ENCODE measurements at places on chromosomes 12 and 14.

DNA sequence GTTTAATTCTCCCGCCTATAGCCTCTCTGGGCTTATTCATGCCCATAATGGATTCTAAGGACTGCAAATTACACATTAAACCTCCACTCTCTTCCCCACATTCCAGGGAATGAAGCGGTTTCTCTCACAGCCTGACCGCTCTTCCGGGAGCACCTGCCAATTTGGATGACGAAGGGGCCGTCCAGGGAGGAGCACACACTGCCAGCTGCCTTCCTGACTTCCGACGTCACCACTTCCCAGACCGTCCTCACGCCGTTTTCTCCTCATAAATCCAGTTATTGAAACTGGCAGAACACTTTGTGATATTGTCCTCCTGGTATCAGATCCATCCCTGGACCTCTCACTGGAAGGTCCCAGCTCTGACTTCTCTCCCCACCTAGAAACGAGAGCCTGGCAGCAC, 87.6 kb downstream of the GCH1 start:
- DNase-seq = no peak

DNA sequence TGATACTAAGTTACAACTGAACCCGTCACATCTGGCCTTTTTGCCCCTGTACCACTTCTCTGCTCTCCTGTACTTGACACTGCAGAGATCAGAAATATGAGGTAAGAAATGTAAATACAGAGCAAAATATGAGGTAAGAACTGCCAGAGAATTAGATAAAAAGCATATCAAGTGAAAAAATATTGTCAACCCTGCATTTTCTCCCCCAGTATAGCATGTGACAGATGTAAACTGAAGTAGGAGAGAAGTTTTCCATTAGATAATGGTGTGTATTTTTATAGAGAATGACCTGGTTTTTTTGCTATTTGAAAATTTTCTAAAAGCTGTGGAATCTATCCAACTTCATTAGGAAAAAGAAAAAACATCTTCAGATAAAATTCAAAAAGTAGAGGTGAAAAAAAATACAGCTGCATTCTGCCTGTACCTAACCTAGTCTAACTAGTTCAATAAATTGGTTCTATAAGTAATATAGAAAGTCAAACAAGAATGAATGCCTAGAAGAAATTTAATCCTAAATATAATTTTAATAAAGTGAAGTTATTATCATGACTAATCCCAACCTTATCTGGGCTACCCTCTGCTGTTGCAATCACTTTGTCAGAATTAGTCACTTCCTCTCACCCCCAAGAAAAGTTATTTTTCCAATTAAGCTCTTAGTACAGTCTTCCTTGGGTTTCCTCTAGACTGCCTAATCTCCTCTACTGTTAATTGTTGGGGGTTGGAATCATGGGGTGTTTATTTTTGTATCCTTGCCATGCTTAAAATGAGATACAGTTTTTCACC, 210.0 kb downstream of the RASSF9 start:
- DNase-seq = no peak

DNA sequence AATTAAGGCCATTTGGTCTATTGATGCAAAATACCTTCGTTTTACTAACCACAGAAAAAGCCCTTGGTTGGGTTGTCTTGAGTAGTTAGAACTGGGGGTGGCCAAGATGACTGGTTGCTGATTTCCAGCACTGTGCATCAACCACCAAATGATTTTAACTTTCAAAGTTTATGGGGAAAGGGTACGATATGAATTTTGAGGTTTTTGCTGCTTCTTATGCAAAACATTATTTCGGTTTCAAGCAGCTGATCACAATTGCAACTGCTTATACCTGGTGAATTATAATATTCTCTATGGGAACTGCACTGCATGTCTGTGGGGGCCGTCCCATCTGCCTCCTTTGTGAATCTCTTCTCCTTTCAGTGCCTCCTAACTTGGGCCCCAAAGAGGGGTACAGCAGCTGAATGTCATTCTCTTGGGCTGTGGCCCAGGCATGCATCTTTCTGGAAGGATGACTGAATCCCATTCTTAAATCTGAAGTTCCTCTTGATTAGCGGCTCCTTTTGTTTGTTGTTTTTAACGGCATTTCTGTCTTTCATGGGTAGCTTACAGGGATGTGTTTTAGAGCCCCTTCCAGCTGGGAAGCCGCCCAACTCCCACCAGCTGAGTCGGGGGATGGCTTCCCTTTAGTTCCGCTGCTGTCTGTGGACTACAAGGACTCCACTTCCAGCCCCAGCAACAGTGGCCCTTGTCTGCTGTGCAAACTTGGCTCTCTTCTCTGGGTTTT, 479.8 kb downstream of the ZFP36L1 start:
- DNase-seq = no peak

- no peak for DNase-seq
These were observed 67.8 kb downstream of the HRK start for GRCh38 chr12:116813271-116814041.

DNA sequence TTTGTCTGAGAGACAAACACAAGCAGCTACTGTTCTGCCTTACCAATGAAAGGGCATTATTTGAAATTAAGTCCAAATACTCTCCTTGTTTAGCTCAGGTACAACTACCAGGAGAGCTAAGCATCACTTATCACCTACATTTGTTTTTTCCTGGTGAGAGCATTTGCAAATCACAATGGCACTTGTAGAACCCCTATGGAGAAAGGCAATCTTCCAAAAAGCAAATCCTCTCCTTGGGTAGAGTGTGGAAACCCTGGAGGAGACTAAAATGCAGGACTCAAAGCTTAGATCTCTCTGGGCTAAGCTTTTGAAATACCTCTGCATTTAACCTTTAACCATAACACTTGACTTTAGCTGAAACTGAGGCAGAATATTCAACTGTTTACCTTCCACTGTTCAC, 20.8 kb downstream of the GTSF1 start:
- no peak for DNase-seq

GRCh38 chr12:55675666-55676065, 32.0 kb downstream of the ITGA7 start:
- no peak for DNase-seq

DNA sequence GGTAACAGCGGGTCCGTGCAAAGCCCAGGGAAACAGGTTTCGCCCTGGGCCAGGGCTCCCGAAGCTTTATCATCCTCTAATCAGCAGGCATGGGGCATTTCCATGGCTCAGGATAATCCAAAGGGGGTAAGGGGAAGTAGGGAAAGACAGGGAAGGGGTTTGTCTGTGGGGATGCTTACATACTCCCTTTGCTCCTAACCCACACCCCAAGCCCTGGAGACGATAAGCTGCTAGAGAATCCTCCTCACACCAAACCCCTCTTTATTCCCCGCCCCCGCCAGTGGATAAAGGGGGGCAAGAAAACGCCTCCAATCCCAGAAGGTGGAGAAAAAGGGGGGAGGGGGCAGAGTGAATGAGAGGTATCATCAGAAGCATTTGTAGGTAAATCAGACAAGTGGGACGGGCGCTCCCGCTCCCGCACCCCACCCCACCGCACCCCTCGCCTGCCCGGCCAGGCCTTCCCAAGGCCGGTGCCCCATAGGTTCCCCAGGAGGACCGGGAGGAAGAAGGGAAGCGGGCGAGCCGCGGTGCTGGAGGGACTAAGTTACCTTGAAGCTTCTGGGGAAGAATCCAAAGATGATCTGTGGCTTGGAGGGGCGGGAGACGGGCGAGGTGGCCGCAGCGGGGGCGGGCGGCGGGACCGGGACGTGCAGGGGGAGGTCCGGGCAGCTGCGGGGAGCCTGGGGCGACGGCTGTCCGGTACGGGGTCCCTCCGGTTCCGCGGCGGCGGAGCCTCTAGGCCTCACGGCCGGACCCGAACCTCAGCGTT, 762 bp downstream of the PPP2R5E start:
- DNase-seq = no peak

DNA sequence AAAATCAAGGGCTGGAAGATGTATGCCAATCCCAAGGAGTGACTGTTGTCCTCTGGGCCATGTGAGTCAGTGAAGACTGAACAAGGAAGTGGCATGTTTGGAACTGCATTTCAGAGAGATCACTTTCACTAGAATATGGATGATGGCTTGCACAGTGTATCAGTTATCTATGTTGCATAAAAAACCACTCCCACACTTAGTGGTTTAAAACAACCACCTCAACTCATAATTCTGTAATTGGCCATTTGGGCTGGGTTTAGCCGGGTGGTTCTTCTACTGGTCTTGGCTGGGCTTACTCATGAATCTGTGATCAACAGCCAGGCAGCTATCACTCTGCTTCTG, 15.4 kb downstream of the BDKRB1 start:
- no peak for DNase-seq

GRCh38 chr14:96180043-96180874, 24.4 kb upstream of the BDKRB2 start:
- DNase-seq = no peak

DNA sequence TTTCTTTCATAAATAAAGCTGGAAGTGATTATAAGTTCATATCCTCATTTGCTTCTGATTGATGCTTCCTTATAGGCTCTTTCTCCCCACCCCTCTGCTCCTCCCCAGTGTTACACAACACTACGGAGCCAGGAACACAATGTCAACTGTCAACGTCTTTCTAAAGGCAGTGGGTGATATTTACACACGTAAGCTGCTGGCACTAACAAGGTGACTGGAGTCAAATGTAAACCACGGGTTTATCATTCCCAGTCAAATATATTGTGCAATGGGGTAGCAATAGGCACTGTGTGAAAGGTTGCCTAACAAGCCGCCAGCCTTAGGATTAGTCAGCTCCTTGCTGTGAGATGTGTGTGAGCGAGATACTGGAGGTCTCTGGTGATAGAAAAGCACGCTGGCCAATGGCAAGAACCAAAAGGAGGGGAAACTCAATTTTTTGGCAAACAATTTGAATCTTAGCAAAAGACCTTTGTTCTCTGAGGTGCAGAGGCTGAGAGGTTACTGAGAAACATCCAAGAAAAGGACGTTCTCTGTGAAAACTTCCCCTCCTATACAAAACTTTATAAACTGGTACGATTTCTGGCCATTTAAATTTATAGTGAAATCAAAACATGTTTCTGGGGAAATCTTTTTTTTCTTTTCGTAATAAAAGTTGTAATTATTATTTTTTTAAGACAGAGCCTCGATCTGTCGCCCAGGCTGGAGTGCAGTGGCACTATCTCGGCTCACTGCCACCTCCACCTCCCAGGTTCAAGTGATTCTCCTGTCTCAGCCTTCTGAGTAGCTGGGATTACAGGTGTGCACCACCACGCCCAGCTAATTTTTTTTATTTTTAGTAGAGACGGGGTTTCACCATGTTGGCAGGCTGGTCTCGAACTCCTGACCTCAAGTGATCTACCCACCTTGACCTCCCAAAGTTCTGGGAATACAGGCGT, 22.3 kb upstream of the HECTD1 start:
- DNase-seq = no peak

DNA sequence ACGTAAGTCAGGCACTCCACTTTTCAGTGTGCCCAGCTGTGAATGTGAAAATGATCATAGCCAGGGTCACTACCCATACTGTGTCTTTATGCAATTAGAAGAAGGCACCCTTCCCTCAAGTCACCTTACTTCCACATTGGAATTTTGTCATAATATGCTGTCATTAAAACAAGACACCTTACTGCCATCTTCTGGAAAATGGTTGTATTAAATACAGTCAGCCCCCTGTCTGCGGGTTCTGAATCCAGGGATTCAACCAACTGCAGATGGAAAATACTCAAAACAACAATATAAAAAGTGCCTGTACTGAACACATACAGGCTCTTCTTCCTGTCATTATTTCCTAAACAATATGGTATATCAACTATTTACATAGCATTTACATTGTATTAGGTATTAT, 70.2 kb upstream of the TBX5 start:
- DNase-seq = no peak

DNA sequence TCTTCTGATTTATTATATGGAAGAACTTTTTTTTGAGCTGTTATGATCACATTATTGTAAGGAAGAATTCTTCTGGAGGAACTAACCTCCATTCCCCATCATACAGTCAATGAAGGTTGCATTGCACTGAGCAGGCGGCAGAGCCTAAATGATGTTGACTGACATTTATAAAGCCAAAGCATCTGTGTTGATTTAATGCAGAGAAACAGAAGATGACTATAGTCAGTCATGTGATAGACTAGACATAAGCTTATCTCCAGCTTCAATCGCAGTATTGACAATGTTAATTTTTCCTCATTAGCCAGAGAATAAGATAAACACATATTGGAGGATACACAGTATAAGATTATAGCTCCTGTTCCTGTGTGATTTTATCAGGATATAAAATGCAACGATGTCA, 82.0 kb downstream of the PRICKLE1 start:
- DNase-seq = no peak

GRCh38 chr14:95431199-95432143, 85.0 kb downstream of the SYNE3 start:
- DNase-seq = no peak

DNA sequence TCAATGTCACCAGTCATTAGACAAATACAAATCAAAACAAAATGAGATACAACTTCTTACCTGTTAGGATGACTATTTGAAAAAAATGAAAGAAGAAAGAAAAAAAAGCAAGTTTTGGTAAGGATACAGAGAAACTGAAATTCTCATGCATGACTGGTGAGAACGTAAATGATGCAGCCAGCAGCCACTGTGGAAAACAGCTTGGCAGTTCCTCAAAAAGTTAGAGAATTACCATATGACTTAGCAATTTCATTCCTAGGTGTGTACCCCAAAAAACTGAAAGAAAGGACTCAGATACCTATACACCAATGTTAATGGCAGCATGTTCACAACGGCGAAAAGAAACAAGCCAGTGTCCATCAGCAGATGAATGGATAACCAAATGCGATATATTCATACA, 26.6 kb downstream of the NINJ2 start:
- no peak for DNase-seq

- no peak for DNase-seq
These were observed 46.8 kb upstream of the PCED1B start for GRCh38 chr12:47032644-47033043.

GRCh38 chr12:2053691-2054090, 904 bp downstream of the CACNA1C start:
- DNase-seq = no peak

DNA sequence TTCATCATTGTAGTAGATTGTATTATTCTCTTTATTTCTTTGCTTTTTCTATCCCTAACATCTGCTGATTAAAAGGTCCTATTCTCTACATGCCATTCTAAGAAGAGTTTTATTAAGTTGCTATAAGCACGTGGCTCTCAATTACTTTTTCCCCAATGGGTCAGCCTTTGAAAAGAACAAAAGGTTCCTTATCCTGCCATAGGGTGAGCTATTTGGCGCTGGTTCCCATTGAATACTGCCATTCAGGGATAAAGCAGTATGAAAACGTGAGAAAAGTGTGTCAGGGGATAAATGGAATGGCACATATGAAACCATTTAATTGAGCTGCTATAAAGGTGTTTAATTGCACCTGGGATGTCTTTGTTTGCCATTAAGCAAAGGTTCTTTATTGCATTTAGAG, 80.9 kb downstream of the SYNE2 start:
- no peak for DNase-seq

GRCh38 chr12:80056845-80057244, 42.5 kb upstream of the OTOGL start:
- no peak for DNase-seq

- DNase-seq = peak; percentile 12
These were observed 78.7 kb downstream of the NEDD1 start for GRCh38 chr12:96985515-96986362.

All from activated T-helper 9 cell treated with anti-CD3 and anti-CD28 coated beads, Interleukin-2, amount 50 U/mL, for 16 hours (primary cell).